ENCODE measurements at places on chromosomes 11 and 22.

DNA sequence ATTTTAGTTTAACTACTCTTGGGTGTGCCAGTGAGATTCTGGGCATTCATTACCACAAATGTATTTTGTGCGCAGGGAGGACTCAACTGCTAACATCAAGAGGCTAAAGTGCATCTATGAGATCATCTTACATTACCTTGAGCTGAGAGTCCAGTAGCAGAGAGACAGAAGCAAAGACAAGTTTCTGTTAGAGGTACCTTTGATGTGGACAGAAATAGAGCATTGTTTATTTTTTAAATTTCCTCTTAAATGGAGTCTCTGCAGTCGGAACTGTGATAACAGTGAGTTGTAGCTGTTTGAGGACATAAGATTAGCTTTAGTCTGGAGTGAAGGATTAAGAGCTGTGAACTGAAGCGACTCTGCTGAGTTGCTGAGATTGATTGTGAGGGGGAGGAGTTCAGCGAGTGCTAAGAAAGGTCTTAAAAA is 297.0 kb downstream of the CADM1 start:
- no peak for DNase-seq

DNA sequence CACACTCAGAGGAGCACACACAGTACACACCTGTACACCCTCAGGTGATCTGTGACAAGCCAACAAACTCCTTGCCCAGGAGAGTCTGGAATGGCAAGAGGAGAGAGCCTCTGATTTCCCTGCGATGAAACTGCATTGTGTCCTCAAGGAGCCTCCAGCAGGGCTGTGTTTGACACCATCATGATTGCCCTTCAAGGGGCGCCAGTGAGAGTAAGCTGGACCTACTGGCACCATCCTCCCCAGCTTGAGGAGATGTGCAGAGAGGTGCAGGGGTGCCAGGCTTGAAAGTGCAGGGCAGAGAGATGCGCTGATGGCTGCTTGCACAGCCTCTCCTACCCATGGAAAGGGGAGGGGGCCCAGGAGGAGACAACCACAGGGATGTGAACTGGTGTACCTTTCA is 188.8 kb upstream of the CADM1 start:
- DNase-seq, result no peak

DNA sequence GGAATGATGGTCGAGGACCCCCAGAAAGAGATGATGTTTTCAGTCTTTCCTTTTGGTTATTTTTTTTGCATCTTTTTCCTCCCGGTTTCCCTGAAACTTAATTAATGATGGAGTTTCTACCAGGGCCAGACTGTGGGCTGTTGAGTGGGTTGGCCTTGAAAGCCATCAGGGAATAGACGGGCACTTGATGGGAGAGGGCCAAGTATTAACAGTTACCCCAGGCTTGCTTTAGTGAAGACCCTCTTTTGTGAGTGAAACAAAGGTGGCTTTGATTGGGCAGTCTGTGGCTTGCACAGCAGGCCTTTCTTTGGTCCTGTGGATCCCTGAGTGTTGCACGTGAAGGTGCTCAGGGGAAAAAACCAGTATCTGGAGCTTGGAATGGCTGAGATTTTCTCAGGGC is 56.9 kb downstream of the AMOTL1 start:
- DNase-seq, result no peak

GRCh38 chr11:121334973-121335710 is 42.6 kb downstream of the SC5D start:
- DNase-seq, result no peak

DNA sequence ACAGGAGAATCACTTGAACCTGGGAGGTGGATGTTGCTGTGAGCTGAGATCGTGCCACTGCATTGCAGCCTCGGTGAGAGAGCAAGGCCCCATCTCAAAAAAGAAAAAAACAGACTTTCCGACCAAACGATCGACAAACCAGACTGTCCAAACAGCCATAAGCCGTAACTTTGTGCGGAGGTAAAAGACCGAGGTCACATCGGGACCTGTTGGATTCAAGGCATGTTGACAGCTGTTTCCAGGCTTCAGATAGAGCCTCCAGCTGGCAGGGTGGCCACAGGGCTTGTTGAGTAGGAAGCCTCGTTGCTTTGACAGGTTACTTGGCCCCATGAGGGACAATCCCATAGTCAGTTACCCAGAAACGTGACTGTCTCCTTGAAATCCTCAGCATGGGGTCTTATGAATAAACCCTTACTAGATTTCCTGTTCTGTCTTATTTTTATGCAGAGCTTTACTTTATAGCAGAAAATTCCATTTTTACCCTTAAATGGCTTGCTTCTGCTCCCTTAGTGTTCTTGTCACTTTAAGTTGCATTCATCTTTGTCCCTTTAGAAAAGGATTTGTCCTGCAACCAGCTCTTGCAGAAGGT is 22.3 kb downstream of the PPARA start:
- no peak for DNase-seq

DNA sequence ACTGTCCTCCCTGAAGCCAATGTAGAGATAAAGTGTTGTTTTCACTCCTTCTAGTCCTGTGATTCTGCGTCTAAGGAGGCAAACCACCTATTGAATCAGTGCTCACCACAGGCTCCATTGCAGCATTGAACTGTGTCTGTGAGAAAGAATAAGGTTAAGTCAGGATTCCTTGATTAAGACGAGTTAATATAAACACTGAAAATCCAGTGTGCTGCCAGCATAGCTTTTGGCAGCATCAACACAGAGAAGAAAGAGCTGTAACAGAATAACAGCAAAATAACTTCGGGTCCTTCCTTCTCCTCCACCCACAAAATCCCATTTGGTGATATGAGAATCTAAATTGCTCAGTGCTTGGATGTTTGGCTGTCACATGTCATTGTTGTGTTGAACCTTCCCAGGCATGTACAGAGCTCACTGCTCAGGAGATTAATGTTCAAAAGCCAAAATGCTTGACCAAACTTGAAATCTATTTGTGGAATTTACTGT is 185.2 kb upstream of the DDI1 start:
- DNase-seq, result no peak

DNA sequence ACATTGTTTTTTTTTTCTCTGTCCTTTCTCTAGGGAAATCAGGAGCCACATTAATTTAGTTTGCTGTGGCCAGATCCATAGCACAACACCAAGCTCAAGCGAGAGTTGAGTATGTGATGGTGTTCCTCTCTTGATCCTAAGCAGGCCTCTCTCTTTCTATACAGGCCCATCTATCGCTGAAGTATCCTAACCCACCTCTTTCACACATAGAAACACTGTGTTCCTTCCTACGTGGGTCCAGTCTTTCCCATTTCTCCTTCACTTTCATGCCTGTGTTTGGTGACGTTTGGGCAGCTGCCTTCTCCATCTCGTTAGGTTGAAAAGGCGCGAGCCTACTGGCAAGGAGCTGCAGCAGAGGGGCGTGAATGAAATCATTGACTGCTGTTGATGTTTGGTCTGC is 2.4 kb downstream of the PACS1 start:
- no peak for DNase-seq

GRCh38 chr11:102582140-102582539 is 43.0 kb downstream of the MMP20 start:
- no peak for DNase-seq

GRCh38 chr11:48025984-48026340 is 45.6 kb downstream of the PTPRJ start:
- DNase-seq, result no peak

DNA sequence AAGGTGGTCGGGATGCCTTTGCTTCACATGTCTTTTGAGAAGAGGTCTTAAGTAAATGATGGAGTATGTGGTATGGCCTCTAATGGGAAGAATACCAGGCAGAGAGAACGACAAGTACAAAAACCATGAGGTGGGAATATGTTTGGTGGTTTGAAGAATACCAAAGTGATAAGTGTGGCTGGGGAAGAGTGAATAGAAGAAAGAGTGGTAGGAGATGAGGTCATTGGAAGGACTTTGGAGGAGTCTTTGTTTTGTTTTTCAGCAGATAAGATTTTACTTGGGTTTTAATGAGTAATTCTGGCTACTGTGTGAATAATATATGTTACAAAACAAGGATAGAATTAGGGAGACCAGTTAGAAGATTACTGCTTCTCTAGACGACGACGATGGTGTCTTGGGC is 515.4 kb downstream of the RAB38 start:
- no peak for DNase-seq

- DNase-seq, result no peak
Measured at GRCh38 chr22:31602259-31602952, 59.6 kb downstream of the PISD start.

- DNase-seq, result no peak
Measured at GRCh38 chr22:50571264-50572175, 6.7 kb downstream of the CPT1B start.

GRCh38 chr11:128559496-128560103 is 27.8 kb downstream of the ETS1 start:
- DNase-seq, result no peak

DNA sequence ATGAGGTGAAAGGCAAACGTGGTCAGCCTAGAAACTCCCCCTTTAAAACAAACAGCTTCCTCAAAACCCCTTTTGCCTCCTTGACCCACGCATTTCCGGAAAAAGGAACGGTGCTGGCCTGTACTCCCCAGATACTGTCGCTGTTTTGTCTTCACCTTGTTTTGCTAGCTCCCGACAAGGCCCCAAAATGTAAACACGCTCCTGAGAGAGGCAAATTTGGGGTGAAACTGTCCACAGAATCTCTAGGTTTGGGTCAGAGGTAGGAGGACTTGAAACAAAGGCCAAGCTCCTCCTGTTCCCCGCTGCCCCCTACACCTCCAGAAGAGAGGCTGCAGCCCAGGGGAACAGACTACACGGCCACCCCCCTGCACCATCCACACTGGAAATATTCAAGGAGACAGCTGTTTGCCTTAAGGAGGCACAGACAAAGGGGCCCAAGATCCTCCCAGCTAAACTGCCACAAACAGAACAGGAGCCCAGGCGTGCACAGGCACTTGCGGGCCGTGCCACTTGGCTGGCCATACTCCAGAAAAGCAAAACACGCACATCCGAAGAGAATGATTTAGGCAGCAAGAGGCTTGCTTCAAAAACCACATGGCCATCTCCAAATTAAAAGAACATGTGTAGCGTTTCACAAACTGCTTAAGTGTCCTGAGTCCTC is 160.5 kb upstream of the GRK3 start:
- no peak for DNase-seq

- DNase-seq, result no peak
Measured at GRCh38 chr11:125904678-125905077, 370 bp downstream of the DDX25 start.

DNA sequence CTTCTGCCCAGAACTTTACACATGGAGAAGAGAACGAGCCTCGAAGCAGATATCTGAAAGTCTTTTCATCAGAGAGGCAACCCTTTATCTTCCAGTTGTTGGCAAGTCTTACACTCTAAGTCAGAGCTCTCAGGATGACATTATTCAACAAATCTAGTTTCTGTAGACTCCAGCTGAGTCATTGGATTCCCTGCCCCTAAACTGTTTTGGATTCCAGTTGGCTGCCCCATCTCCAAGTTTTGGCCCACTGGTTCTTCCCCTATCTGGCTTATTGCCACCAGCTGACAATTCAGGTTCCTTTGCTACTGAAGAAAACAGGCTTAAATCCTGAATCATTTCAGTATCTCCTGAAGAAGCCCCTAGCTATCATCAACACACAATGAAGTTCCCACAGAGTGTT is 14.2 kb downstream of the SAAL1 start:
- DNase-seq, result no peak

DNA sequence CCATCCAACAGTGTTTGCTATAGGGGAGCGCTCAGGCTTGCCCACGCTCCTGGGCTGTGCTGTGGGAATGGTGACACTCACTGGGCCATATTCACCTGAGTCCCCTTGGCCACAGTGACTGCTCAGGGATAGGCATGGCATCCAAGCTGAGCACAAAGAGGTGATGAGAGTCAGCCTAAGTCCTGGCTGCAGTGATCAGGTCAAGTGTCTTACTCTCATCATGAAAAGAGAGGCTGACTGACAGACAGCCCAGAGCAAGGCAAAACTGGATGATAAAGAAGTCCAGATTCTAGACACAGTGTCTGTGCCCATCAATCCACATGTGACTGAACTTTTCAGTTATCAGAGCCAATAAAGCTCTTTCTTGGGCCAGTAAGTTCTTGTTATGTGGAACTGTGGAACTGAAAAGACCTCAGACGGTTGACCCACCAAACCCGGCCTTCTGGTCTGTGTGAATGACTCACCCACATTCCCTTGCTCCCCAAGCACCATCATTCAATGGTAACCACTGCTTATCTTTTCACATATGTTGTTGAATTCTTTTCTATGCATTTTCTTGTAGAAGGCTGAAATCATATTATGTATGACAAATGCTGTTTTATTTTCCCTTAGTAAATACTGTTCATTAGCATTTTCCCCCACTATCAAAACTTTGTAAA is 43.2 kb upstream of the YPEL1 start:
- no peak for DNase-seq

DNA sequence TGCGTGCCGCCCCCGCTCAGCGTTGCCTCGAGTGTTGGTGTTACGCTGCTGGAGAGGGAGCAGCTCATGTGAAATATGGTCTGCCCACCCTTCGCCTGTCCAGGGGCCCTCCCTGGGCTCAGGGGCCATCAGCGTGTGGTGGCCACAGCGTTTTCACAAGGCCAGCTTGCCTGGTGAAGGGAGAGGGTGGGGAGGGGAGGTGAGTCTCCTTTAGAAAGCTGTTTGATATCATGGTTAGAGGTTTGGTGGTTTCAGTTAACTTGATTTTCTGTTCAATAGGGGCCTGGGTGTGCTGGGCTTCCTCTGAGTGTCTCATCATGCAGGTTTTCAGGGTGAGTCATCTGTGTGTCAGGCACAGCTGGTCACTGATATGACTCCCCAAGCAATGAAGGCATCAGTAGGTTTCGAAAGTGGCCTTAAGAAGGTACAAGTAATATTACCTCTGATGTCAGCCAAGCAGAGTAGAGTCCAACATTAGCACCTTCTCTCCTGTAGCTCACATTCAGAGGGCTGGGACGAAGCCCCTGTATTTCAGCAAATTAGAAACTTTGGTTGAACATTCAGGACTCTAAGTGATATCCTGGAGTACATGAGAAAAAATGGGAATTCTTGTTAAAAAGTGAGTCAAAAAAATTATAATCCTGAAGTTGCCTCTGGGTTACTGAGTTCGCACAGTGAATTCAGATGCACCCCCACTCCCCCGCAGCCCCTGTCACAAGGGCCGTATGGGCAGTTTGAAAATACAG is 172.5 kb downstream of the TBC1D22A start:
- DNase-seq, result peak; percentile 51

GRCh38 chr11:70420008-70420464 is 21.7 kb downstream of the CTTN start:
- no peak for DNase-seq

GRCh38 chr22:35947794-35948425 is 80.7 kb downstream of the RBFOX2 start:
- DNase-seq, result no peak

DNA sequence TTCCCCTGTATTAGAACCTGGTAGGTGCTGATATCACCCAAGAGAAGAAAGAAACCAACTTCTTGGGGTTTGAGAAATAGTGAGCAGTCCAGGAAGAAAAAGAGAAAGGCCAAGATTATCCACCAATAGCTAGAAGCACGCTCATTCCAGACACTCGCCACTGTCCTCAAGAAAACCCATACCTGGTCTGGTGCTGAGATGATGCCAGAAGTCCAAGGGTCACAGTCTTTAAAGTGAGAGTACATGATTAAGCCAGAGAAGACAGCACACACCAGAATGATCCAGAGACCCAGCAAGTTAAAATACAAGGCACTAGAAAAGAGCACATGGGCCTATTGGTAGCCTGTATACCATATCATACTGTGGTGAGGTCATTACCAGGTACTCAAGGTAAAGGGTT is 23.6 kb downstream of the SLC5A12 start:
- no peak for DNase-seq

Data from Panc1 (cell line).